ENCODE measurements at places on chromosomes 6 and 20.

- DNase-seq, result no peak
Measured at GRCh38 chr6:2799936-2800527, 34.8 kb downstream of the WRNIP1 start.

GRCh38 chr6:78492351-78493017 lies 374.9 kb upstream of the IRAK1BP1 start:
- DNase-seq, result peak; percentile 11

DNA sequence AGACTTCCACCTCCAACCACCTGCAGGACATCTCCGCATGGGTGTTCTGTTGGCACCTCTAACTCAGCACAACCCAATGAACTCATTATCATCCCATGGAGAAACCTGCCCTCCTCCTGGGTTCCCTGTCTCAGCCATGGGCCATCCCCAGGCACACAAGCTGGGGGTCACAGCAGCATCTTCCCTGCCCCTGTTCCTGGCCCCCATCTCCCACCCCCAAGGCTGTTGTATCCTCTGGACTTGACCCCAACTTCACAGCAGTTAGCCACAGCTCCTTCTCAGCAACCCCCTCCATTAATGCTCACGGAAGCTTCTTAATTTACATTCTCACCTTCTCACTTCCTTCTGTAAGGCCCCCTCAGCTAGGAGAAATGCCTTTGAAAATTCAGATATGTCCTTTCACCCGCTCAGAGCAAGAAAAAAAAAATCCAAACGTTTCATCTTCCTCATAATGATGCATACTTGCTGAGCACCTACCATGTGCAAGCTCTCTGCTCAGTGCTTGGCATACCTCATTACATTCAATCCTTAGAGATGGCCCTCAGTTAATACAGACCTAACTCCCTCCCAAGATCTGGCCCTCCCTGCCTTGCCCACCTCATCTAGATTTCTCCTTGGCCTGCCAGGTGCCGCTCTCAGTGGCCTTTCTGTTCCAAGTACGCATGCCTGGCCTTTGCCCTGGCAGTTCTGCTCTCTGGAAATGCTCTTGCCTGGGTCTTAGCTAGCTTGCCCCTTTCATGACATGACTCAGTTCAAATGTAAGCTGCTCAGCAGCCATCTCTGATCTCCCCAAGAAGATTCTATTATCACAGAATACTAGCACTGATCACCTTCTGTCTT lies 2.5 kb upstream of the NELFCD start:
- no peak for DNase-seq

- DNase-seq, result no peak
Measured at GRCh38 chr20:19598117-19598850, 159.8 kb upstream of the RIN2 start.

Measured in astrocyte of the hippocampus (primary cell).